ENCODE measurements at places on chromosomes 3 and 15.

DNA sequence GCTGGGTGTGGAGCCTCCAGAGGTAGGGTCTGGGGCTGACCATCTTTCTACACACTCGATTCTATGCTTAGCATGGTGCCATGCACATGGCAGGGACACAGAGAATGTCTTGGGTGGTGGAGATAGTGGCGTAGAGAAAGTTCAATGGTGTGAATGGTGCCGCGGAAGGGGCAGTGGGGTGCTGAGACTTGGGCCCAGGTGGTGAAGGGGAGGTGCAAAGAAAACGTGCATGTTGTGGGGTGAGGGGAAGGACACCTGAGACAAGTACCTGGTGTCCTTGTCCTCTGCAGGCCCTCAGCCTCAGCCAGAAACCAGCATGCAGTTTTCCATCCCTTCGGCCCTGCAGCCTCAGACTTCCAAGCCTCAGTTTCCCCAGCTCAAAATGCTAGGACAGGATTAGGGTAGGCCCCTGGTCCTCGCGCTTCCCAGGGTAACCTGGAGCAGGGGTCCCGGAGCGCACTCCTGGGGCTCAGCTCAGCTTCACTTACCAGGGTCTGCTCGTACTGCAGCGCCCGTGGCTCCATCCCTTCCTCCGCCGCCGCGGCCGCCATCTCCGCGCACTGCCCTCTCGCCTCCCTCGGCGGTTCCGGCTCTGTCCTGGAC, 375 bp downstream of the CLCN2 start:
- DNase-seq: no peak

DNA sequence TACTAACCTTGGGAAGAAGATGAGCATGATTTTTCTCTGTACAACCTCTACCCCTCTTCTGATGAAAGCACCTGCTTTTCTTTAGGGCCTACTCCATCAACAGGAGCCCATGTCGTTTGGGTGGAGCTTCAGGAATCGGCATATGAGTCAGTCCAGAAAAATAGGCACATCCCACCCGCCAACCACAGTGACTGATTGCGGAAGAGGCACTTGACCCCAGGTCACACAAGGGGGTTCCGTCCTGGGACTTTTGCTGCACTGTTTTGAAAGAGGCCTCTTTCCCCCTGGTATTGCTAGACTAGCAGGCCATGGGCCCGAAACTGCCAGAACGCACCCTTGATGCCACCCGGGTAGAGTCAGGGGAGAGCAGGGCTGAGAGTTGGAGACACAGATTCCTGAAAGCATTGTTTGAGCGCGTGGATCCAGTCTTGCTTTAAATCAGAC, 19.3 kb upstream of the NRROS start:
- DNase-seq: no peak

DNA sequence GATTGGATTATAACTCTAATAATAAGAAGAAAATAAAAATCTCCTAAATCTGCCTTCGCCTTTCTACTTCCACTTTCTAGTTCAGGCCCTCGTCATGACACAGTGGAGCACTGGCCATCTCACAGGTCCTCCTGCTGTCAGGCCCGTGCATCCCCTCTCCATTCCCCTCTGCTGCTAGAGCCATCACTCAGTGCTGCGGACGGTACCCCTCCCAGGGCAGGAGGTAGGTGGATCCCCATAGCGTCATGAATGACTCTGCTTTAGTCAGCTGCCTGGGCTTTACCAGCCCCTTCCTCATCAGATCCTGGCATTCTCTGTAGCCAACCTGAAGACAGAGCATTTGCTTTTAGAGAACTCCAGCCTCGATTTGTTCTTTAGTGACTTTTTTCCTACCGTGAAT, 12.0 kb upstream of the PPP1R2 start:
- DNase-seq: no peak

DNA sequence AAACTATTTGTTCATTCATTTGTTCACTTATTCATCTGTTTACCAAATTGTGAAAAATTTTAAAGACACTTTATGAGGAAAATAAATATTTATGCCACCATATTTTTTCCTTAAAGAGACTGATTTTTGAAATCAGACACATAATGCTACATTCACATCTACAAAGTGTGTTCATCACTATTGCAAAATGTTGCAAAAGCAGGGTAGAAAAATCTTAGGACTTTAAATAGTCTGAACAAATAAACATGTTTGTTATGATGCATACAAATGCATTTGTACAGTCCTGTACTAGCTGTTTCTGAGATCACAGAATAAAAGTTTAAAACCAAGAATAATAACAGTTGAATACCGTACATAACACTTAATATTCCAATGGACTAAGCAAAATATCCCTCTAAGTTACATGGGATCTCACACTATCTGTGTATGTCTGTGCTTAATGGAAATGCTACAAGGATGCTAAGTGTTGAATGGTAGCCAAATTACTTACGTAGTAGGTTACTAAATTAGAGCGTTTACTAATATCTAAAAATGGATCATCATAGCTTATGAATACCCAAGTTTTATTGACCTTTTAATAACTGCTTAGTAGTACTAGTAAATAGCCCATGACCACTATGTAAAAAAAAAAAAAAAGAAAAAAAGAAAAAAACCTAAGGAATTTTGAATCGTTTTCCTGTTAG, 25.1 kb downstream of the ATP11B start:
- DNase-seq: no peak

DNA sequence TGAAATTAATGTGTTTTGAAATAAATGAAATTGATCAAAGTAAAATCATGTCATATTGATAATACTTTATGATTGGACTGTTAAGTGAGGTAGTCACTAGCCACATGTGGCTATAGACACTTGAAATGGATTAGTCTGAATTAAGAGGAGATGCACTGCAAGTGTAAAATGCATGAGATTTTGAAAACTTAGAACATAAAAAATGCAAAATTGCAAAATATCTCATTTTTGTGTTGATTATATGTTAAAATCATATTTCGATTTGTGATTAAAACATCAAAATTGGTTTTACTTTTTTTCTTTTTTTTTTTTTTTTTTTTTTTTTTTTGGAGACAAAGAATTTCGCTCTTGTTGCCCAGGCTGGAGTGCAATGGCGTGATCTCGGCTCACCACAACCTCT, 23.2 kb downstream of the CAPN7 start:
- DNase-seq: no peak

DNA sequence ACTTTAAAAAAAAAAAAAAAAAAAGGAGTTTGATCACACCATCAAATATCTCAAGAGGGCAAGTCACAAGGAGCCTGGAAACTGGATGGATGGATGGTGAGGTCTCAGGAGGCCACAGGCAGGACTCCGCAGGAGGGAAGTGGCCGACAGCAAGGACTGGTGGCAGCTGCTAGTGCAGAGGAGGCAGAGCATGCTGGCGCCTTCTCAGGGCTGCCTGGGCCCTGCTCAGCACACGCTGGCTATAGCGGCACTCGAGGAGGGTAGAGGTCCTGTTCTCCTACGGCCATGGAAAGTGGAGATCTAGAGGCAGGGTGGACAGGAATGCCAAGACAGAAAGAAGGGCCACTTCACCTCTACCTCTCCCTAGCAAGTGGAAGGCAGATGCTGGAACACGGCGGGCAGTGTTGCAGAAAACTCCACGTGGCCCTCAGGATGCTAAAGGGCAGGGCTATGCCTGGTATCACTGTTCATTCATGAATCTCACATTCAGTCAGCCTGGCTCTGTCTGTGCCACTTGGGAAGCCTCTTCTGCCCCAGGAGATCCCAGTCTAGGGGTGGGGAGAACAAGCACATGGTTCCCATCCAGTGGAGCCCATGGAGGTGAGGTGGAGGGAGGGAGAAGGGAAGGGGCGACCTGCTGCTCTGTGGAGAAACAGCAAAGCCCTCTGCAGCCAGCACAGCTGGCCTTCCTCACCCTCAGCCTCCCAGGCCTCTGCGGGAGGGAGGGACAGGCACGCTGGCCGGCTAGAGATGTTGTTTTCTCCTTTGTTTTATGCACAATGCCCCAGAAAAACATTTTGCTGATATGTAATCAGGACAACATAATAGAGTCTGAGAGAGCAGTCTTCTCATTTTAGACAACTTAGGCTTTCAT, 71.0 kb downstream of the OXNAD1 start:
- DNase-seq: no peak

GRCh38 chr3:14452740-14453710, 50.6 kb downstream of the SLC6A6 start:
- no peak for DNase-seq

DNA sequence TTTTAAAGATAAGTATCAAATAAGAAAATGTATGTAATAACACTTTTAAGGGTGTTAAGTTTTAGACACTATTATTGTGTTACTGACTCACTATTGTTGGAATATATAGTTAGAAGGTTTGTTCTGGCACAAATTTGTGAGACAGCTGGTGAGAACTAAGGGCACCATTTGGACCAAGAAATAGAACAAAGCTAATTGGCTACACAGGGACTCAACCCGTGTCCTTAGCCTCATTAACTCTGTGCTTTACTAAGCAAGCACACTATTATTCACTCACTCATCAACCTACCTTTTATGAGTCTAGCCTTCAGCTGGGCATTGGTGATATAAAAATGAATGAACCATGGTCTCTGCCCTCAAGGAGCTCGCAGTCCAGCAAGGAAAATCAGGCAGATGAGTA, 4.1 kb upstream of the UNC13C start:
- DNase-seq: no peak

GRCh38 chr15:43249699-43250203, 17.0 kb downstream of the TGM5 start:
- no peak for DNase-seq

- DNase-seq: no peak
These were observed 666.0 kb upstream of the NR2F2 start for GRCh38 chr15:95664450-95664849.

DNA sequence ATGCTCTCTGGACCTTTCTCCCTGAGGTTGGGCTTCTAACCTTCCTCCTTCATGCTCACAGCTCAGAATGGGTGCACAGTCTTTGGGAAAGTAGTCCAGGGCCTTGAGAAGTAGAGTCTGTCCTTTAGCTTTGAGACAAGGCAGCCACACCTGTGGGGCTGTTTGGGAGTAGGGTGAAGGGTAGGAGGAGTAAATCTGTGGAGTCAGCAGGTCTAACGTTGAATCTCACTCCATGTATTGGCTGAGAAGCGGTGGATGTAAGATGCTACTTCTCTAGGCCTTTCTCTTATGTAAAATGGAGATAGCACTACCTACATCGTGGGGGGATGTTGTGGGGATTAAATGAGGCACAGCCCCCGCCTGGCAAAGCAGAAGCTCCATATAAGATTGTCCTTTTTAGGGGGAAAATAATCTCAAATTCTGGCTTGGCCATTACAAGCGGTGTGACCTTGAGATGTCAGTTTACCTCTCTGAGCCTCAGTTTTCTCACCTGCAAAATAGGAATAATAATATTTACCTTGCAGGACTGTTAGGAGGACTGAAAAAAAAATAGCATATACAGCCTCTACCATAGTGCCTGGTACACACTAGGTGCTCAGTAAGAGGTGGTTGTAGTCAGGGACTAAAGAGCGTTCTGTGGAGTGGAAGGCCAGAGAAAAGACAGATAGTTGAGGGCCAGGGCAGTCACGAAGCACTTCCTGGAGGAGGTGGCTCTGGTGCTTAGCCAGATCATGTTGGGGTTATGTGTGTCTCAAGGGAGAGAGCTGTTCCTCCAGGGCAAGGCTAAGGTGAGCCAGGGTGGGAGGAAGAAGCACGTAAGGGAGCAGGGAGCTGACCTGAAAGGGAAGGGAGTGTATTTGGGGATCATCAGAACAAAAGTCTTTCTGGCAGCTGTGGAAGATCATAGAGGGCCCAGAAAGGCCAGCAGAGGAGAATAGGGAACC, 82.8 kb upstream of the MRPS22 start:
- DNase-seq: no peak
